ENCODE measurements at places on chromosomes 1 and 21. TPM values are rescaled to one million over a fixed set of nuclear protein-coding genes. Genes with fewer than 3 reads are reported as not detected.

Gene FCRL5
- not detected for total RNA-seq

GRCh38 chr1:169590932-169591331, 4.7 kb upstream of the F5 start:
- DNase-seq: no peak

- DNase-seq: no peak
These were observed 13.3 kb downstream of the H6PD start for GRCh38 chr1:9247894-9248293.

- DNase-seq: no peak
These were observed 247.2 kb downstream of the LRRC7 start for GRCh38 chr1:69814926-69815325.

DNA sequence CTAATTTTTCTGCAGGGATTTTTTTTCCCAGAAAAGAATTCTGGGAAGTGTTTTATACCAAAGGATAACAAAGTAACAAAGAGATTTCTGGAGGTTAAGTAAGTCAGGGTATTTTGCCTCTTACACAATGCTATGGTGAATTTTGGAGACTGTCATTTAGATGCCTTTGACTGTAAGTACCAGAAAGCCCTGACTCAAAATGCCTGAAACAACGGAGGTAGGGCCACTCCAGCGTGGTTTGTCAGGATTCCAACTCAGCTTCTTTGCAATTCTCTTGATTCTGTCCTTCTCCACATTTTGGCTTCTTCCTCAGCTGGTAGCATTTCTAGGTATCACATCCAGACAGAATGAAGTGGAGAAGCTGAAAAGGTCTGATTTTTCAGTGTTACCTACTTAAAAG, 106.5 kb downstream of the UCHL5 start:
- DNase-seq: no peak

Gene ZNF281
- 11.2 TPM for total RNA-seq

- no peak for DNase-seq
These were observed 66.8 kb downstream of the CAPZB start for GRCh38 chr1:19418503-19418971.

DNA sequence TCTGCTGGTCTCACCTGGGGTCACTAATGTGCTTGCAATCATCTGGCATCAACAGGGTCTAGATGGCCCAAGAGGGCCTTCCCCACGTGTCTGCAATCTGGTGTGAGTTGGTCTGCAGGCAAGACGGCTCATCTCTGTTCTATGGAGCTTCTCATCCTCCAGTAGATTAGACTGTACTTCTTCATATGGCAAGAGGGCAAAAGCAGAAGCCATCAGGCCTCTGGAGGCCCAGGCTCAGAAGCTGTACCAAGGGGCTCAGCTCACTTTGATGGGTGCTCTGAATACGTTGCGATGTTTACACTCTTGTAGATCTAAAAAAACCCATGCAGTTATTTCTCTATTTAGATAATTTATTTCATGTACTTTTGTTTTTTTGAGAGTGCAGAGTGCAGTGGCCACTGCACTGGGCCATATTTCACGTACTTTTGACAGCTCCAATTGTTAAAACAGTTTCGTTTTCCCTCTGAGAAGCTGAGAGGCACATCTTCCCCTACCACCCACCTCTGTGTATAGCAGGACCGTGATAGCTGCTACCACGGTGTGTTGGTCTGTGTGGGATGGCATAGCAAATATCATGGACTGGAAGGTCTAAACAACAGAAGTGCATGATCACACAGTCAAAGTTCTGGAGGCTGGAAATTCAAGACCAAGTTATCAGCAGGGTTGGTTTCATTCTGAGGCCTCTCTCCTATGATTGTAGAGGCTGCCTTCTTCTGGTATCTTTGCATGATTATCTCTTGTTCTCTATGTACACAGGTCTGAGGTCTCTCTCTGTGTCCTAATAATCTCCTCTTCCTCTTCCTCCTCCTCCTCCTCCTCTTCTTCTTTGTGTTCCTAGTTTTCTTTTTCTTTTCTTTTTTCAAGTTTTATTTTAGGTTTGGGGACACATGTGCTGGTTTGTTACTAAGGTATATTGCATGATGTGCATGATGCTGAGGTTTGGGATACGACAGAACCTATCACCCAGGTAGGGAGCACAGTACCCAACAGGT, 17.0 kb downstream of the CITED4 start:
- no peak for DNase-seq

Gene RORC
- 10.9 TPM for total RNA-seq

DNA sequence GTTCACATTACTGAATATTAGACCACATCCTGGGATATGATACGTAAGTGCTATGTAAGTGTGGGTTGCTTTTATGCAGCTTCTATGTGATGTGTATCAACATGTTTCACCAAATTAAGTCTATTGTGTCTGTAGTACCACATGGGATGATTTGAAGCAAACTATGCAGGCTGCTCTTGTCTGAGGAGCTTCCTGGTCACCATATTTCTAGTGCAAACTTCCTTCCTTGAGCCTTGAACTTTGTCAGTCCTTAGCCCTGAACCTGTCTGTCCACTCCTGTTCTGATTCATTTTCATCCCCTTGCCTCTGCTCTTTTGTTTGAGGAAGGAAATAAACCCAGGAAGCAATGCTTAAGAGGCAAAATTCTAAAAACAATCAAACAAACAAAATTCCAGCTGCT, 117.5 kb upstream of the VANGL1 start:
- no peak for DNase-seq

GRCh38 chr1:233707153-233707879, 93.4 kb downstream of the KCNK1 start:
- no peak for DNase-seq

DNA sequence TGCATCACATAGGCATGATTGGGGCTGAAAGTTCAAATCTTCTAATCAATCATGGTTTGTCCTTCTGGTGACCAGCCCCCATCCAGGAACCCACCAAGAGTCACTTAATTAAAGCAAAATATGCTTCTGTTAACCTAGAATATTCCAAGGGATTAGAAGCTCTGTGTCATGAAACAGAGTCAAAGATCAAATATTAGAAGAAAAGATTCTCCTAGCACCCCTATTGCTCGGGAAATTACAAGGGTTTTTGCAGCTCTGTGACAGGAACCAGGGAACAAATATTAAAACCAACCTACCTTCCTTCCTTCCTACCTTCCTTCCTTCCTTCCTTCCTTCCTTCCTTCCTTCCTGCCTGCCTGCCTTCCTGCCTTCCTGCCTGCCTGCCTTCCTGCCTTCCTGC, 31.8 kb upstream of the ACTN2 start:
- DNase-seq: no peak

GRCh38 chr1:200740571-200741208, 2.0 kb downstream of the CAMSAP2 start:
- no peak for DNase-seq

DNA sequence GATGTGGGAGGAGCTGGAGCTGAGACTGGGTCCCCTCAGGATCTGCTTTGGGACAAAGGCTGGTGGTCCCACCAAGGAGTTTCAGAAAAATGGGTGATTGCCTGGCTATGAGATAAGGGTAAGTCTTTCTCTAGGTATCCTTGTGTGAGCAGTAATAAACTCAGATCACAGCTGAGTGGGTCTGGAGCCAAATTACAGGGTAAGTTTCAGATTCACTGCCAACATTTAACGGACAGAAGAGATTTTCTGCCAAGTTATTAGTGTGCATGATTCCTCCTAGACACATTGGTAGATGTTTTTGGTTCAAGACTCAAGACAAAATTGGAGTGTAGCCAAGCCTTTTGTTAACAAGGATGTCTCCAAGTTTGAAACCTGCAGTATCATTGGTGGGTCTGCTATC, 7.5 kb downstream of the CD1B start:
- DNase-seq: no peak

Gene PIGV
- 15.3 TPM for total RNA-seq

- DNase-seq: no peak
These were observed 61.5 kb downstream of the RUNX1 start for GRCh38 chr21:34987501-34988072.

DNA sequence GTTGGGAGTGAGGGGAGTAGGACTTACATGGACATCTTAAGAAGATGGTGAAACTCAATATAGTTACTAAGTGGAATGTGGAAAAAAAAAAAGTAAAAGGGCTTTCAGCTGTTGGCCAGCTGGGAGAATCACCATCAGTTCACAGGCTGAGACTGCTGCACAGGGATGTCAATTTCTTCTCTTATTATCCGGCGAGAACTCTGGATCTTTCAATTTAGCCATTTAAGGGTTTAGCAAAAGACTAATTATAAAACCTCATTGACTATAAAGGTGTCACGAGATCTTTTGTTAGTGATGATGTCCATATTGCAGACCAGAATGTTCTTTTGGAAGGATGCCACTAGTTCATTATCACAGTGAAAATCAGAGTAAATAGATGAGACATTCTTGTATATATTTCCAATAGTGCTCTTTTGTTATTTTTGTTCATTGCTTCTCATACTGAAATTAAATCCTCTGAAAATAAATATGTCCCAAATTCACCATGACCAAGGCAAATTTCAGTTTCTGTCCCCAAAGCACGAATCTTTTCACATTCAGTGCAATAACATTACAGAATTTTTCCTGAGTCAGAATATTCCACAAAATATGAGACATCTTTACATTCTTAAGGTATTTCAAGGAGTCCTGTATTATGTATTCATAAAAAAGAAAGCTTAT, 266.1 kb downstream of the DNM3 start:
- no peak for DNase-seq

DNA sequence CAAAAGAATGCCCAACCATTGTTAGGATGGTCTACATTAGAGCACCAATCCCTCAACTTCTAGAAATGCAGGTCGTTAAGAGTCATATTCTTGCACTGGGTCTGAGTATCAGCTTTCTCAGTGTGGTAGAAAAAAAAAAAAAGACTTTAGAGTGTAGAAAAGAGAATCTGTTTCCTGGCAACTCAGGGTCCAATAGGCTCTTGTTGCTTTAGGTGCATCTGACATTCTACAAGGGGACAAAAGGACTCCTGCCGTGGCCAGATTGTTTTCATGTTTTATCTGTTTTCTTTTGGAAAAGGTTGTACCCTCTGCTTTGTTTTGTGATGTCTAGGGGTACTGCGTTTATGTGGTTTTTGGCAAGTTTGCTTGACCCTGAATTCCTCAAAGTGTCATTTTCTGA, 105.4 kb upstream of the KCNK2 start:
- no peak for DNase-seq

DNA sequence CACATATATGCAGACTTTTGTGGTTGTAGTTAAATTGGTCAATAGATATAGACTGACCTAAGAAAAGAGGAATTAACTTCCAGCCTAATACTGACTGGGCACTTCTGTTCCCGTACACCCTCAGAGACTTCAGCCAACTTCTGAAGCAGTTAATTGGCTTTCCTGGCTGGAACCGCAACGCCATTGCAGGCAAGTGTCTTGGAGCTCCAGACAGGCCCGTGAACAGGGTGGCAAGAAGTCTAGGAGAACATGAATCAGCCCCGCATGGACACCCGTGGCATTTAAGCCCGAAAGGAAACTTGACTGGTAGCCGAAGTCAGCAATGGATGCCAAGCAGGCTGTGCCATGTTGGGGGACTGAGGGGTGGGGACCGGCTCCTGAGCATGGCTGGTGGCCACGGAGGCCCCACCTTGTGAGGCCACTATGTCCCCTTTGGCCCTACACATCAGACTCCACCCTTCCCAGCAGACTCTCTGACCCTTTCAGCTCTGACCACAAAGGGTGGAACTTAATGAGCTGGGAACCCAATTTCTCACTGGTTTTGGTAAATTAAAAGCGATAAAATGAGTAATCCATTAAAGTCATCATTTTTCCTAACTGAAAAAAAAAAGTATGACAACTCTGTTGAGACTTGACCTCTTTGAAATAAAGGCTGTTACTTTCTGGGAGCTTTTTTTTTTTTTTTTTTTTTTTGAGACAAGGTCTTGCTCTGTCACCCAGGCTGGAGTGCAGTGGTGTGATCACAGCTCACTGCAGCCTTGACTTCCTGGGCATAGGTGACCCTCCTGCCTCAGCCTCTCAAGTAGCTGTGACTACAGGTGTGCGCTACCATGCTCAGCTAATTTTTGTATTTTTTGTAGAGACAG, 54.1 kb downstream of the RUNX1 start:
- no peak for DNase-seq

Measured in activated CD4-positive, alpha-beta memory T cell treated with anti-CD3 and anti-CD28 coated beads for 36 hours (primary cell).